ENCODE measurements at places on chromosomes 2 and 18. TPM values are rescaled to one million over a fixed set of nuclear protein-coding genes. Genes with fewer than 3 reads are reported as not detected.

DNA sequence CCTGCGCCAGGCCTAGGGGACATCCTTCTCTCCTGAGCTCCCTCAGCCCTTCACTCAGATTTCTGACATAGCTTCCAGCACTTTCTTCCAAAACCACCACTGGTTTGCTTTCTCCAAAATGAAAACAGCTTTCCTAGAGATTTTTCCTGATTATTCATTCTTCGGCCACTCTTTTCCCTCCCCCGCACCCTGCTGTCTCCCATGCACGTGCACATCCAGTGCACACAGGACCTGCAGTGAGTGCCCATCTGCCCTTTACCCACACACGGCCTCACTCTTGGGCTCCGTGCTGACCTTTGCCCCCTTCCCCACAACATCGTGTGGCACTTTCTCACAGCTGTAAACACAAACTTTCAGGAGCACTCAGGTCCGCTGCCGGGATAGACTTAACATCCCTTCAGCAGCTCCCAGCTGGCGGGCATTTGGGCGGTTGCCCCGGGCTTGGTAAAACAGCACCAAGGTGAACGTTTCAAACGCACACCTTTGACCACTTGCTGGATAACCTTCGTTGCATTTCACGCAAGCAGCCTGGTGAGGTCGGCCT is 25.8 kb downstream of the KIF1A start:
- H3K27me3 ChIP-seq: peaks cover 19% of the 10 kb centered on the region
- H3K4me1 ChIP-seq: no peaks in the 10 kb centered on the region
- no peak for DNase-seq
- H3K36me3 ChIP-seq: no peaks in the 10 kb centered on the region
- no peak overlapping the region for H3K4me3 ChIP-seq

The PPP4R1 gene
- total RNA-seq: 79.4 TPM

DNA sequence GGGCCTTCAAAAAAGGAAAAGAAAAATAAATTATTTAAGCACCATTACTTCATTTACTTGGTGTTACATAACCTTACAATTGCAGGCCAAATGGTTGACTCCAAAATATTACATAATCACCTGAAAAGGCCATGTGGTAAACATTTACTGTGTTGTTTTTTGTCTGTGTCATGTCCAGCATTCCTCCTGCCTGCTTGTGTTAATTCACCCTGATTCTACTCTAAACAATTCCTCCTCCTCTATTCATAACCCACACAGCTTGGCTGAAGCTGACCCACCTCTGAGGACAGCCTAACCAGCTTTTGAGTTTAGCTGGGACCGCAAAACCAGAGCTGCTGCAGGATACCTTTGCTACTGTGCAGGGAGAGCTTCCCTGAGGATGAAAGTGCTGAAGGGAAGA is 35.4 kb downstream of the TMX3 start:
- peaks cover 55% of the 10 kb centered on the region for H3K36me3 ChIP-seq
- DNase-seq: no peak
- H3K27ac ChIP-seq: no peak overlapping the region

DNA sequence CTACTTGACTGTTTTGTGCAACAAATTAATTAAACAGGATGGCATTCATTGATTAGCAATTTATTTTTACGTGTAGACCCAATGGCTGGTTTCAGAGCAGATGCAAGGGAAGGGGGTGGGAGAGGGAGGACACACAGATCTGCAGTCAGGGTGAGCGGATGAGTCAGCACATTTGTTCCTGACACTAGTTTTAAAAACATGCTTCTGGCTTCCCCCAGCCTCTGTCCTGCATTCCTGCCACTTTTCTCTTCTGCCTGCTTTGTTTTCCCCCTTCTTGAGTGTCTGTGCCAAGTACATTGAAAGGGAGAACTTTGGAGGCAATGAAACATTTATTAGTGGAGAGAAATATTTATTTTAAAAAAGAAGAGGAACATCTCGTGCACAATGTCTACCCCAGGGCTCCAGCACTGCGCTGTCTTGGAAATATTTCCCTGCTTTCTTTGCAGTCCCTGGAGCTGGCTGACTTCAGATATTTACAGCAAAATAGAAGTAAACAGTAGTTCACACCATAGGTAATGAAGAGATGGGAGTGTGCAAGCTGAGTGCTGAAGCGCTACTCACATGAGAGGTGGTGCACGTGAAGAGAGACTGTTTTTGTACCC is 52.2 kb downstream of the NRP2 start:
- DNase-seq: no peak
- H3K4me1 ChIP-seq: peaks cover 44% of the 10 kb centered on the region
- H3K4me3 ChIP-seq: no peak overlapping the region
- peak overlapping the region; percentile 86 for H3K27ac ChIP-seq
- no peaks in the 10 kb centered on the region for H3K27me3 ChIP-seq
- no peaks in the 10 kb centered on the region for H3K36me3 ChIP-seq

The CIB4 gene
- not detected for total RNA-seq
